ENCODE measurements at places on chromosomes 12 and 14.

DNA sequence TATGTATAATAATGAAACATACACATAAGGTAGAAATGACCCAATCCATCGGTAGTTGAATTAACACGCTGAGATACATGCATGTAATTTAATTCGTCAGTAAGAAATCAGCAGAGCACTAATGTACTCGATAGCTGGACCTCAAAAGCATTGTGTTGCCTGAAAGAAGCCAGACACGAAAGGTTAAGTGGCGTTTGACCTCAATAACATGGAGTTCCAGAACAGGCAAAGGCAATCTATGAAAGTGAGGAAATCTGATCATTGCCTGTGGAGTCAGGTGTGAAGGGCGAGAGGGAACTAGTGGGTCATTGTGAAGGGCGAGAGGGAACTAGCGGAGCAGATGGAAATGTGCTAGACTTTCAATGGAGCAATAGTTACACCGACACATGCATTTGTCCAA is 970.4 kb upstream of the TMEM132C start:
- no peak for DNase-seq

DNA sequence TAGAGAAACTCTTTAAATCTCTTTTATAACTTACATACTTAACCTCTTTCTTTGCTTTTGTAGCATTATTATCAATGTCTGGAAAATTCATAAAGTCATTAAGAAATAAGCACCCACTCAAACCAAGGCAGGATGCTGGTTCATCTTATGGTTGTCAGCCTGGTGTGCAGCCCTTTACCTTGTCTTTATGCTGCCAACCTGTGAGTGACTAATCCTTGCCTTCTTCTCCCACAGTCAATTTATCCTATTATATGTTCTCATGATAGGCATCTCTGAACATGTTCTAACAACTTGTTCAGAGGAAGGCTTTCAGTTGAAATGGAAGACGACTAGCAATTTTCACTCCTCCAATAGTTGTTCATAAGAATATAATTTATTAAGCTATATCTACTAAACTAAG is 186.9 kb upstream of the CAND1 start:
- DNase-seq, result no peak

DNA sequence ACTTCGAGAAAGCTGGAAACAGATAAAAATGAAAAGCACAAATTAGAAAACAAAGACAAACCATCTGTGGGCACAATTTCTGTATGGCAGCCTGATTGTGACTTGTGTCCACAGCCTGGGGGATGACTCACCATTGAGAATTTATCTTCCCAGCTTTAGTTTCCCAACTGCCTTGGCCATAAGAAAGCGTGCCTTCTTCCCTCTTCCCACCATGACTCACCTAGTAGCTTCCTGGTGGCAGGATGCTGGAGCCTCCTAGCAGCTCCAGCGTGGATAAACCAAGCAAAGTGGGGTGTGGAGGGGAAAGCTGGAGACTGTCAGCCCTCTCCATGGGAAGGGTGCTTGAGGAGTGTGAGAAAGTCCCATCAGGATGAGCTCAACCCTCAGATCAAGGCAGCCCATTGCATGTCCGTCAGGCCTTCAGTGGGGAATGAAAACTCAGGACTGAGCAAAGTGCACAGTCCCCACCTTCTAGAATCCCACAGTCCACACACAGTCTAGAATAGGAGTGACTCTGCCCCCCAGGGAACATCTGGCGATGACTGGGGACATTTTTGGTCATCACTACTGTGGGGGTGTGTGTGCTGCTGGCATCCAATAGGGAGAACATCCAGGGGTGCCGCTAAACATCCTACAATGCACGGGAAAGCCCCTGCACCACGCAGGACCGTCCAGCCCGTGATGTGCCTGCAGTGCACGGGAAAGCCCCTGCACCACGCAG is 22.4 kb upstream of the SERPINA6 start:
- no peak for DNase-seq

DNA sequence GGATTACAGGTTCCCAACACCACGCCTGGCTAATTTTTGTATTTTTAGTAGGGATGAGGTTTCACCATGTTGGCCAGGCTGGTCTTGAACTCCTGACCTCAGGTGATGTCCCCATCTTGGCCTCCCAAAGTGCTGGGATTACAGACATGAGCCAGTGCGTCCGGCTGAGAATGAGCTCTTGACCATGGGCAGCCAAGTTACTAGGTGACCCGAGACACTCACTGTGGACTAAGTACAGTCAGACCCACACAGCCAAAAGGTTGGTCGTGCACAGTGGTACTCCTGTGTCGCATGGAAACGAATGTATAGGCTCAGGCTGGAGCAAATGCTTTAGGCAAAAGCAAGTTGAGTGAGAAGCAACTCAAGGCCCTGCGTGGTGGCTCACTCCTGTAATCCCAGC is 21.0 kb downstream of the DLK1 start:
- DNase-seq, result no peak

GRCh38 chr12:109818905-109819500 is 14.2 kb downstream of the TRPV4 start:
- DNase-seq, result no peak

DNA sequence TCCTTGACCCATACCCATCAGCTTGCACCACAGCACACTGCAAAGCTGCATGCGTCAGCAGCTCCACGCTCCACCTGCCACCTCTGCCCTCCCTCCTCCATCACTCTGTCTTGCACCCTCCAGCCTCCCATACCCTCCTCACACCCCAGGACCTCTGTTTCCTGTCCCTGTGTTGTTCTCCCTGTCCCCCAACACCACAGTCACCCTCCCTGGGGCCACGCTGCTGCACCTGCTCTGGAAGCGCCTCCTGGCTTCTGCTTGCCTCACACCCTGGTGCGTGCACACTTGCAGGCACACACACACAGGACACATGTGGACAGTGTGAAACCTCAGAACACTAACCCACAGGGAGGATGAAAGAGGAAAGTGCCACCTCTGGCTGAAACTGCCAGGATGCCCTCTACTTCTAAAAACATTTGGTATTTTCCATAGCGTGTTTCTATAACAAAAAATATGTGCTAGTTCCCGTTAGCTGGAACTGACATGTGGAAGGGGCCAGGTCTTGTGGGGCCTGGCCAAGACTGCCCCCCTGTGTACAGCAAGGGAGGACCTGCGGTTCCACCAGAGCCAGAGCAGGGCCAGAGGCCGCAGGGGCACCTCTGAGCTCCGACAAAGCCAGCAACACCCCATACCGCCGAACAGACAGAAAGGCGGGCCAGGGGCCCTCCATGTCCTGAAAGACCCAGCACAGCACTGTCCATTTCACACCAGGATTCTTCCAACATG is 10.0 kb downstream of the BRF1 start:
- DNase-seq, result no peak

- no peak for DNase-seq
Measured at GRCh38 chr12:49809381-49809905, 18.8 kb downstream of the NCKAP5L start.

All from stimulated activated CD8-positive, alpha-beta memory T cell treated with anti-CD3 and anti-CD28 coated beads, Interleukin-4, amount 100 ng/mL, for 1 hour (primary cell).